ENCODE measurements at places on chromosomes 7 and 10.

- no peak for DNase-seq
Measured at GRCh38 chr7:116570306-116570705, 45.5 kb downstream of the CAV1 start.

DNA sequence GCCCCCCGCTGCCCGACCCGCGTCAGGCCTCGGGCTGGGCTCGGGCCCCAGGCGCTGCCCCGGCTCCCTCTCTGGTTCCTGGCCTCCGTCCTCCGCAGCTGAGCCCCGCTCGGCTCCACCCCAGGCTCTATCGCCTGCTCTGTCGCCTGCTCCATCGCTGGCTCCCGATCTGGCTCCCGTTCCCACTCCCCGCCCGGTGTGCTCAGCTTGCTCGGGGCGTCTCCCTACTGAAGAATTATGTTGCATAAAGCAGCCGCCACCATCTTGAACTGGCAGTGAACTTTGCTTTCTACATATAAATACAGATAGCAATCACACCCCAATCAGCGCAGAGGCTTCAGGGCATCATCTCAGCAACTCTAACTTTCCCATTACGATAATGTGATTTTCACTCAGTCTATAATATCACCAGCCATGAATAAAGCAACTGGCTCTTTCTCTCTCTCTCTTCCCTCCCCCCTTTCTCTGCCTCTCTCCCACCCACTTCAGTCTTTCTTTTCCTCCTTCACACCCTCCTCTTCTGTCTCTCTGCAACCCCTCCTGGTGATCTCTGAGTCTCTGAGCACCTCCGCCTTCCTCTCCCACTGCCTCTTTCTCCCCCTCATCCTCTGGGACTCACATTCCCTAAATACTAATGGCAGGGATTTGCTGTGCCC is 43.3 kb upstream of the BTRC start:
- DNase-seq = no peak

GRCh38 chr10:34918776-34919315 is 103.8 kb upstream of the PARD3 start:
- no peak for DNase-seq

DNA sequence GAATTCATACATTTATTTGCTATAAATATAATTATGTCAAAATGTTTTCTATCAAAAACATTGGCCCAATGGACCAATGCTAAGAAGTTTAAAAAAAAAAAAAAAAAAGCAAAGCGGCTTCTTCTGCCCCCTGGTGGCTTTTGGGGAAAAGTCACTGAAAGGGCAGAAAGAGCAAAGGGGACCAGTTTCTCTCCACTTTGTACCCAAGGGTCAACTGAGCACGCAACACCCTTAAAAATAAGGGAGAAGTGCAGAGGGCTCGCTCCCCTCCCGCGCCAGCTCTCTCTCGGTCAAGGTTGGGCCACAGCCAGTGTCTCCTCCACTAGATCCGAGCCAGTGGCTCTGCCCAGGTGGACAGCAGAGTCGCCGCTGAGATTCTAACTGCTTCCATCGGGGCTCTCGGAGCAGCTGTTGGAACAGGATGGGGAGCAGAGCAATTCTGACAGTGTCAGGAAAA is 136.4 kb upstream of the FGFR2 start:
- DNase-seq = no peak

- DNase-seq = no peak
Measured at GRCh38 chr7:129990403-129991192, 37.8 kb upstream of the UBE2H start.

DNA sequence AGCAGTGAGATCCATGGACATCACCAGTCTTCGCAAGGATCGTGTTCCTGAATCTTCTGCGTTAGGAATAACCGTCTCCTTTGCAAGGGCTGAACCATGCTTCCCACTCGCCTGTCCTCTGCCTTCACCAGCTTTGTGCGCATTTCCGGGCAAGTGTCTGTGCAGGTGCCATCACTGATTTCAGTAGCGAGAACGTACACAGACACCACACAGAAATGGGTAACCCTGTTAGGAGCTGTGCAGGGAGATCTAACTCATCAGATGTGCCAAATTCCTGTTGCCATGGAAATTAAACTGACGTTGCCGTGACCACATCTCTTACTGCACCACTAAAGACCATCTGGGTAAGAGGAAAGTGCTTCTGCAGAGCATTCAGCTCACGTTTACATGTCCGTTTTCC is 146.3 kb downstream of the DIP2C start:
- DNase-seq = no peak

DNA sequence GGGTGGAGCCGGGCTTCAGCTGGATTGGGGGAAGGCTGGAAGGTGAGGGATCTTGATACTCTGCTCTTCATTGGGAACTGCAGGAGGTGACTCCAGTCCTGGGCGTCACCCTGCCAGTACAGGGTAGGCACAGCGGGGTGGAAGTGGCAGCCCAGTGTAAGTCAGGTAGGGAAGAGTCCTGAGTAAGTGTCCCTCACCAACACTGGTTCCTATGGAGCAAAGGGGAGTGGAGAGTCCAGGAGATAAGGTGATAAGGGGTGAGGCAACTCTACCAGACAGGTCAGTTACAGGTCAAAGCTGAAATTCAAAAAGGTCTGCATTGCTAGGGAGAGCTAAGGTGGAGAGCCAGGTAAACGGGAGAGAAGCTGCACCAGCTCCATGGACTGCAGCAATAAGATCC is 145.6 kb upstream of the NFE2L3 start:
- no peak for DNase-seq

DNA sequence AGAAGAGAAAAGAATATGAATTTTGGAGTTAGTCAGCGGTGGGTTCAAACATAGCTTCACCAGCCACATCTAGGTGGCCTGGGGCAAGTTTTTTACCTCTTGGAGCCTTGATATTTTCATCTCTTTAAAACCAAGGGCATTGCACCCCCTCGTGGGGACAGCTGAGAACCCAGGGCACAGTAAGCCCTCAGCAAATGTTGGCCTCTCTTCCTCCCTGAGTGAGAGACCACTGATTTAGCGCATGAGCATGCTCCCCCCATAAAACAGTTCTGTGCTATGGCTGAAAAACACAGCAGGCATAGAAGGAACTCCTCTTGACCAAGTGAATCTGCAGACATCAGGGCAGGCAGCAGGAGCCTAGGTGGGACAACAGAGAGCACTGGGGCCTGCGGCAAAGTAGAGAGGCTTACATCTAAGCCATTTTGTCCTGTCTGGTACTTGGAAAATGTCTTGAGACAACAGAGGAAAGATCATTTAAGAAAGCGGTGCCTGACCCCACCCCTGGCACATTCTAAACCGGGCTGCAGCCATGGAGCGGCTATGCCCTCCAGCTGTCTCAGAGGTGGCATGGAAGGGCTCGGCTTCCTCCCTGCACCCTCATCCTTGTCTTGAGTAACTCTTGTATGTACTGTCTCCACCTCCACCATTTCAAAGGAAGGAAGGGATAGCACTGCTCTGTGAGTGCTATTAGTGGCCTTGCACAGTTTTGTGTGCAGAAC is 94.7 kb downstream of the ARHGAP22 start:
- no peak for DNase-seq

GRCh38 chr10:55058800-55059199 is 257.8 kb upstream of the PCDH15 start:
- DNase-seq = no peak

GRCh38 chr7:70540641-70541040 is 591.3 kb upstream of the GALNT17 start:
- DNase-seq = no peak

- DNase-seq = no peak
Measured at GRCh38 chr10:94409021-94409657, 6.8 kb downstream of the TBC1D12 start.

- DNase-seq = no peak
Measured at GRCh38 chr7:100367676-100368613, 5.3 kb upstream of the PILRA start.

DNA sequence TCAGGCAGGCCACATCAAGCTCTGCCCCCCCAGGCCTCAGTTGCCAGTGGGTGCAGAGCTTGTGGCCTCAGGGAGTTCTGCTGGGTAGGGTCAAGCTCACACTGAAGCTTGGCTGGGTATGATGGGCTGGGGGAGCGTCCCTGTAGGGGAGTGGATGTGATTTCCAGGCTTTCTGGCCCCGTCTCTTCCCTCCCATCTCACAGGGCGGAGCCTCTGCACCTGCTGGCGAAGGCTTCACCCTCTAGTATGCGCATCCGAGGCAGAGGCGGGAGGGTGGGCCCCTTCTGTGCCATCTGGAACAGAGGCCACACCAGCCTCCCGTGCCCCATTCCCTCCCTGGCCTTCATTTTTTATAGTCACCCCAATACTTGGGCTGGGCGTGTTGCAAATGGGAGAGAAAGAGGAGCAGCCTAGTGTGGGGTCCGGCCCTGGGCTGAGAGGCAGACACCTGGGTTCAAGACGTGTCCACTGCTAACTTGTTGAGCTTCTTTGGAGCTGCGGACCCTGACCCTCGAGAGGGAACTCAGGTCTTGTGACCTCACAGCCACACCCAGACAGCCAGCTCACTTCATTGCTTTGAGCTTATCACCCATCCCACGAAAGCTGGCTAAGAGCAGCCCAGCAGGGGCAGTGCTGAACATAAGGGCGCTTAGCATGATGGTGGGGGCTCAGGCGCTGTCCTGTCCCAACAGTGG is 2.3 kb downstream of the AQP1 start:
- DNase-seq = no peak

GRCh38 chr10:93440591-93441091 is 41.5 kb downstream of the MYOF start:
- DNase-seq = no peak

- no peak for DNase-seq
Measured at GRCh38 chr7:40808378-40808942, 673.7 kb downstream of the SUGCT start.

- no peak for DNase-seq
Measured at GRCh38 chr10:49394933-49395740, 752 bp downstream of the DRGX start.

- DNase-seq = no peak
Measured at GRCh38 chr10:122420624-122421007, 33.8 kb upstream of the ARMS2 start.

GRCh38 chr7:111356941-111357340 is 205.4 kb downstream of the IMMP2L start:
- DNase-seq = no peak

GRCh38 chr7:110704225-110704624 is 386.7 kb upstream of the LRRN3 start:
- no peak for DNase-seq

GRCh38 chr10:24453404-24453830 is 244.5 kb downstream of the KIAA1217 start:
- DNase-seq = no peak

DNA sequence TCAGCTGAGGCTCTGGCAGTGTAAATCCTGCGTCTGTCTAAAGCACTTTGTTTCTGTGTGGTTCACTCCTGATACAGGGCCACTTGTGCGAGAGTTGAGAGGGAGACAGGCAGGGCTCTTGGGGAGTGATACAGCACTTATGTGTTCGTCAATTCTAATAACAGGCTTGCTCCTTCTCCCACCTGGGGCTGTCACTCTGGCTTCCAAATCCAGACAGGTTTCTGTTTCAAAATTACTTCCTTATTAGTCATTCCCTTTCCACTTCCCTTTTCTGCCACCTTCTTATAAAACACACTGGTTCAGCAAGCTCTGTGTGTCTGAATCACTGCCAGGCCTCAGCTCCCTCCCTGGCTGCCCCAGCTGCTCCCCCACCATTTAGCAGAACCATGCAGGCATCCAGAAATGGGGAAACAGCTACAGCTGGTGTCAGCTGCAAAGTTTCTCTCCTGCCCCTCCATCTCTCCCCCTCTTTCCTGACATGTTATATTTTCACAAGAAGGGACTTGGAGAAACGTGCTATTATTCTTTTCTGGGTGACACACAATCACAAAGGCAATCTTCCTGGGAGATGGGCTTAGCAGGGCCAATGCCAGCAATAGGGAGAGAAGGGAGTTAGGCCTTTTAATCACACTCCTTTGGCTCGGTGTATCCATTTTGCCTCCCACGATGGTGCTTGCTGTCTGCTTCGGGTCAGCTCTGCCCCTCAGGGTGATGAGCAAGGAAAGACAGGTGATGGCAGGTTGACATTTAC is 58.4 kb upstream of the ZNRF2 start:
- DNase-seq = no peak

DNA sequence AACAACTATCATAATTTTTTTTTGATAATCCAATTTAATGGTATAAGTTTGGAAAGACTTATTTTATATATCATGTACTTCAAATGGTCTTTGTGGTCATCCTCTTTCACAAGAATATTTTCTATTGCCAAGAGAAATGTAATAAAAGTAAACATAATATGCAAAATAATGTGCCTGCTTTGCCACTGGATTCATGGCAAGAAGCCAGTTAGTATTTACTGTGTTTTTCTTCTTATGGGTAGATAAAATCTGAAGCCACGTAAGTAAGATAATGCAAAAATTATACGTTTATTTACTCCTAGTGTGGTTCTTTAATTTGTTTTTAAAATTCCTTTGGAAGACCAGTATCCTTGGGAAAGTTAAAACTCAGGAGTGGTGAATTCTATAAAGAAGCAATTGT is 258.5 kb downstream of the ARL4A start:
- DNase-seq = no peak

DNA sequence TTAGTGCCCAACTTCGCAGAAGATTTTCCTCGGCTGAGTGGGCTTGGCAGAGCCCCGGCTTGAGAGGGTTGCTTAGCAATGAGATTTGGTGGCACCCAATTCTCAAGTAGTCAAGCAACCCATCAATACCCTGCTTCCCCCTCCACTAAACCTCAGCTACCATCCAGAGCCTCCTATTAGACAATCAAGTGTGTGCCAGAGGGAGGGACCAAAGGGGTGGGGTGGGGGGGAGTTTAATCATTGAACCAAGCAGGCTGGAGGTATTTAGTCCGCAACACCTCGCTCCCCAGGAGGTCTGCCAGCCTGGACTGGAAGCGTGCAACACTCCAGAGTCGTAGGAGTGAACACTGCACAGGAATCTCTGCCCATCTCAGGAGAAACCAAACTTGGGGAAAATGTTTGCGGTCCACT is at the start of gene HKDC1:
Gene HKDC1, plus strand, starts transcription at position 292 of the 411 bp plus-strand sequence. Its CDS starts 104 bp downstream, at position 396.
- DNase-seq = no peak

DNA sequence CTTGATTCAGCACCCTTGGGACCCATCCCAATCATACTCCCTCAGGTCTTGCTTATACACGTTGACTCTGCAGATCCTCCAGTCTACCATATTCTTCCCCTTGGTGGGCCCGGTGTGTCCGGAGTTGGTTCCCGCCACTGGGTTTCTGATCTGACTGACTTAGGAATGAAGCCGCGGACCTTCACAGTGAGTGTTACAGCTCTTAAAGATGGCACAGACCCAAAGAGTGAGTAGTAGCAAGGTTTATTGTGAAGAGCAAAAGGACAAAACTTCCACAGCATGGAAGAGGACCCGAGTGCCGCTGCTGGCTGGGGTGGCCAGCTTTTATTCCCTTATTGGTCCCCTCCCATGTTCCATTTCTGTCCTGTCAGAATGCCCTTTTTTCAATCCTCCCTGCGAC is 5.9 kb upstream of the GDF10 start:
- DNase-seq = no peak

GRCh38 chr7:15085366-15085765 is 182.8 kb upstream of the DGKB start:
- DNase-seq = no peak

- no peak for DNase-seq
Measured at GRCh38 chr7:37531225-37531624, 82.6 kb upstream of the ELMO1 start.

- no peak for DNase-seq
Measured at GRCh38 chr10:93541402-93542357, 24.8 kb upstream of the FFAR4 start.
